ENCODE measurements at places on chromosomes 13 and 19. TPM values are rescaled to one million over a fixed set of nuclear protein-coding genes. Genes with fewer than 3 reads are reported as not detected.
A peak's percentile ranks its signal among the peaks of the same experiment; 100 is the strongest.

DNA sequence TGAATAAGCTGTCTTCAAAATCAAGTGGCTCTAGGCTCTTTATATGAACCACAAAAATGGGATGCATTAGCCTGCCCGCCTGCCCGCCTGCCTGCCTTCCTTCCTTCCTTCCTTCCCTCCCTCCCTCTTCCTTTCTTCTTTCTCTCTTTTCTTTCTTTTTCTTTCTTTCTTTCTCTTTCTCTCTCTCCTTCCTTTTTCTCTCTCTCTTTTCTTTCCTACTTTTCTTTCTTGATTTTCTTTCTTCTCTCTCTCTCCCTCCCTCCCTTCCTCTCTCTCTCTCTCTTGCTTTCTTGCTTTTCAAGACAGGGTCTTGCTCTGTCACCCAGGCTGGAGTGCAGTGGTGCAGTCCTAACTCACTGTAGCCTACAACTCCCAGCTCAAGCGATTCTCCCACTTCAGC is 26.9 kb downstream of the F2RL3 start:
- no peak overlapping the region for H3K4me3 ChIP-seq
- no peaks in the 10 kb centered on the region for H3K27me3 ChIP-seq
- no peak for DNase-seq
- H3K27ac ChIP-seq = no peak overlapping the region
- H3K4me1 ChIP-seq = no peaks in the 10 kb centered on the region

- no peaks in the 10 kb centered on the region for H3K36me3 ChIP-seq
- H3K4me3 ChIP-seq = no peak overlapping the region
- no peaks in the 10 kb centered on the region for H3K27me3 ChIP-seq
- no peaks in the 10 kb centered on the region for H3K4me1 ChIP-seq
- H3K27ac ChIP-seq = no peak overlapping the region
- no peak for DNase-seq
Observed at GRCh38 chr13:35524171-35524570, 47.7 kb upstream of the MAB21L1 start.

Gene MADCAM1
- not detected for total RNA-seq

Gene ZIM2
- 2.2 TPM for total RNA-seq

DNA sequence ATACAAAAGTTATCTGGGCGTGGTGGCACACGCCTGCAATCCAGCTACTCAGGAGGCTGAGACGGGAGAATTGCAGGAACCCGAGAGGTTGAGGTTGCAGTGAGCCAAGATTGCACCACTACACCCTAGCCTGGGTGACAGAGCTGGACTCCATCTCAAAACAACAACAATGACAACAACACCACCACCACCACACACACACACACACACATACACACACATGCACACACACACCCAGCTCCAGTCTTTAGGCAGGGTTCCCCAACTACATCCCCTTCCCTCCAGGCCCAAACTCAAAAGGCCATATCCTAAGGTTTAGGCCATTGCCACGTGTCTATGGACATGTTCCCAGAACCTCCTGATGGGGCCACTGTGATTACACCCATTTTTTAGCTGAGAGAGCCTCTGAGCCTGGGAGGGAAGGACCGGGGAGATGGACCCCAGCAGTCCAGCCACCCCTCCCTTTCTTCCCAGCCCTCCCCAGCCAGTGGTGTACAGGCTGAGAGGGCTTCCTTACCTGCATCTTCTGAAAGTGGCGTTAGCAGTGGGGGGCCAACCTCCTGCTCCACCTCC is 9.0 kb upstream of the DMWD start:
- no peaks in the 10 kb centered on the region for H3K4me1 ChIP-seq
- H3K27ac ChIP-seq = no peak overlapping the region
- H3K27me3 ChIP-seq = no peaks in the 10 kb centered on the region
- DNase-seq = no peak

Gene CFAP97D2
- 5.2 TPM for total RNA-seq

DNA sequence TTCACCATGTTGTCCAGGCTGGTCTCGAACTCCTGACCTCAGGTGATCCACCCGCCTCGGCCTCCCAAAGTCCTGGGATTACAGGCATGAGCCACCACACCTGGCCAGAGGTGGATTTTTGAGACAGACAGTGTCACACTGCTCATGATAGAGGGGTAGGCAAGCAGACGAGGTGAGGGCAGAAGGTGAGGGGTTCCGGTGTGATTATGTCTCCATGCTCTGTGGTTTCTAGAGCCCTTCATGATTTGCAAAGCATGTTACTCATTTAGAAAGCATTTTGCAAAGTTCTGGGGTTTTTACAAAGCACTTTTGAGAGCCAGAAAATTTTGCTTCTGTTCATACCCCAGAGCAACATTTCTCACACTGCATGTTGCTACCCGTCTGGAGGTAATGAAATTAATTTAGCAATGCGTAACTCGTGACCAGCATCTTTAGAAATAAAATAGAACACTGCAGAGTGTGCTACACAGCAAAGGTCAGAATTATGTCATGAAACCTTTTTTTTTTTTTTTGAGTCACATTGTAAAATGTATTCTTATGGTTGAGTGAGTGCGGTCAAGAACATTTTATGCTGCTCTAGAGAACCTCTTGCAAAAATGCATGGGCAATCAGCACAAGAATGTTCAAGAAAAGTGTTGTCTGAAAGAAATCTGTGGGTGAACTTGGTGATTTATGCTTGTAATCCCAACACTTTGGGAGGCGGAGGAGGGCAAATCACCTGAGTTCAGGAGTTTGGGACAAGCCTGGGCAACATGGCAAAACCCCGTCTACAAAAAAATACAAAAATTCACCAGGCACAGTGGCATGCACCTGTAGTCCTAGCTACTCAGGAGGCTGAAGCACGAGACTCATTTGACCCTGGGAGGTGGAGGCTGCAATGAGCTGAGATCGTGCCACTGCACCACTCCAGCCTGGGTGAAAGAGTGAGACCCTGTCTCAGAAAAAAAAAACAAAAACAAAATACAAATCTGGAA is 58.0 kb downstream of the MAP4K1 start:
- H3K4me3 ChIP-seq = no peak overlapping the region
- no peaks in the 10 kb centered on the region for H3K36me3 ChIP-seq
- DNase-seq = no peak
- H3K27me3 ChIP-seq = no peaks in the 10 kb centered on the region
- H3K4me1 ChIP-seq = no peaks in the 10 kb centered on the region

Gene PLIN4
- 7.6 TPM for total RNA-seq

- H3K4me1 ChIP-seq = no peaks in the 10 kb centered on the region
- no peak overlapping the region for H3K27ac ChIP-seq
- H3K4me3 ChIP-seq = no peak overlapping the region
- H3K36me3 ChIP-seq = no peaks in the 10 kb centered on the region
Observed at GRCh38 chr13:50535050-50535449, 308.4 kb downstream of the DLEU7 start.

Gene CYP4F2
- total RNA-seq = 0.75 TPM

GRCh38 chr19:38635483-38636399 is 11.7 kb upstream of the ACTN4 start:
- no peak overlapping the region for H3K27ac ChIP-seq
- H3K36me3 ChIP-seq = no peaks in the 10 kb centered on the region
- no peaks in the 10 kb centered on the region for H3K27me3 ChIP-seq
- H3K4me1 ChIP-seq = no peaks in the 10 kb centered on the region
- no peak overlapping the region for H3K4me3 ChIP-seq

DNA sequence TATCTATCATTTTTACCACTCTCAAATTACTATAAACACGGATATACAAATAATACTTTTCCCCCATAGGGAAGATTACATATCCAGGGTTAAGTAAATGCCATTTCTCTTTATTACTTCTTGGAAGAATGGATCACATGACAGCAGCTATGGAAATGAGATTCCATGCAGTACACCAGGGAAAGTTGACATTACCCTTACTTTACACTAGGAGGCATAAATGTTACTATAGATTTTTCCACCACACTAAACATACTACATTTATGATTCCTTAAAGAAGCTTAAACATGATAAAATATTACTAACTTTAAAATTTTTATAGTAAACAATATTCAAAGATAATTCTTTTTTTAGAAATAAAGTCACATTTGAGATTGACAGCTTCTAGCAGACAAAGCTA is 611.4 kb downstream of the PCDH9 start:
- no peaks in the 10 kb centered on the region for H3K36me3 ChIP-seq
- no peak overlapping the region for H3K27ac ChIP-seq
- no peaks in the 10 kb centered on the region for H3K4me1 ChIP-seq
- no peak for DNase-seq

Gene GPC5
- total RNA-seq = 1.5 TPM

Gene FCER2
- not detected for total RNA-seq

DNA sequence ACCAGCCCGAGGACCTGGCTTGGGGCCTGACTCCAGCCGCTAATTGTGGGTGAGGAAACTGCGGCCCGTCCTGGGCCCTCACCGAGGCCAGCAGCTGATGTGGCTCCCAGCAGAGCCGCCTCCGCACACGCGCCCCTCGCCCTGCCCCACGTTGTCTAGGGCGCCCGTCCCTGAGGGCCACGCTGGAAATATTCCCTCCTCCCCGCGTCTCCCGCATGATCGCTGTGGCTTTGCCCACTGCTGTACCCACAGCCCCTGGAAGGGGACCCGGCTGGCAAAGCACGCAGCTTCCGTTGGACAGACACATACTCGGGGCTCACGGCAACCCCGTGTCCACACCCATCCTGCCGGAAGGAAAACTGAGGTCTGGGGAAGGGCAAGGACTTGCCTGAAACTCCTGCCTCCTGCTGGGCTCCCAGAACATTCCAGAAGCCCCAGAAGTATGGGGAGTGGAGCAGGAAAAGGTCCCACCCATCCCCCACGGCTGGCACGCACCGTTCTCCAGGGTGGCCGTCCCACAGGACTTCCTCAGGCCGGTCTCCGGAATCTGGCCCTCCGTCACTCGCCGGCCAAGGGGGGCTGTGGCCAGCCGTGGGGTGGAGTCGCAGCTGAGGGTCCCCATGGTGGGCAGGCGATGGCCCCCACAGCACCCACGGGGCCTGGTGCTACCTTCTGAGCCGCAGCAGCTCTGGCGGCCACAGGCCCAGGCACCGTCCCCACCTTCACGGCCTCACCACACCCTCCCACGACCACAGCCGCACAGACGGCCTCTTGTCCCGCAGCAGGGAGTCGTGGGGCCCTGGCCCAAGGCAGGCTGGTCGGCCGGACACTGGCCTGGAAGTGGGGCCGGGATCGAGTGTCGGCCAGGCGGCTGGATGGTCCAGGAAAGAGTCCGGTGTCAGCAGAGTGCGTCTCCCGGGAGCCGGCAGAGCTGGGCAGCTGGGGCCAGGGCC is 13.6 kb upstream of the SHC2 start:
- no peak overlapping the region for H3K27ac ChIP-seq
- no peaks in the 10 kb centered on the region for H3K36me3 ChIP-seq
- no peaks in the 10 kb centered on the region for H3K4me1 ChIP-seq
- DNase-seq = no peak

GRCh38 chr13:98557937-98558792 is 18.7 kb downstream of the STK24 start:
- no peak overlapping the region for H3K27ac ChIP-seq
- H3K4me3 ChIP-seq = no peak overlapping the region
- peaks cover 21% of the 10 kb centered on the region for H3K4me1 ChIP-seq
- H3K27me3 ChIP-seq = no peaks in the 10 kb centered on the region

DNA sequence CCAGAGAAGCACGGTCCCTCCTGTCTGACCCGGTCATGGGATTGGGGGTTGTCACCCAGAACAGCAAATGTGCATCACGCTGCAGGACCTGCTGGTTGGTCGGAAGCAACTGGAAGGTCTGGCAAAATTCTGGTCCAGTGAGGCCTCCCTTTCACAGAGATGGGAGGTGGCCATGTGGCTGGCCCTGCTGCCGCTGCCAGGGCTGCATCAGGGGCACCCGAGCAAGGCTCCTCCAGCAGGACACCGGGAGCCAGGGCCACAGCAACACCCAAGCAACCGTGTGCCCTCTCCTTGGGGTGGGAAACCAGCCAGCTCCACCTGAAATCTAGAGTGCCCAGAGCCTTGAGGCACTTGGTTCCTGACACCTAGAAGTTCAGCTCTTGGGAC is 11.5 kb upstream of the GAS6 start:
- no peaks in the 10 kb centered on the region for H3K27me3 ChIP-seq
- DNase-seq = no peak
- no peak overlapping the region for H3K4me3 ChIP-seq

DNA sequence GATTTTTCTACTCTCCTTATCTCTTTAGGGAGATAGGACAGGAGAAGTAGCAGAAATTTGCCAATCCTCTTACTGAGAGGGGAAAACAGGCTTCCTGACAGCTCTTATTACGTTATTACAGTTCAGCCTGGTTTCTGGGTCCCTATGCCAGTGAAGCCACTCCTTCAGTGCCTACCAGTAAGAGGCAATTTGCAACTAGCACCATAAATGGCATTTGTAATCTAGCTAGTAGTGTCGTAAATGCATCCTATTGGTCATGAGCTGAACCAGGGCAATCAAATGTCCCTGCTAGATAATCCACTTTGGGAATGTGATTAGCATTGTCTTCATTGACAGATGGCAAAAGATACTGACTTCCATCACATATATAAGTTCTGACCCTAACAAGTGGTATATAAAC is 428.8 kb downstream of the DCT start:
- no peak overlapping the region for H3K27ac ChIP-seq
- H3K4me3 ChIP-seq = no peak overlapping the region
- H3K27me3 ChIP-seq = no peaks in the 10 kb centered on the region
- H3K4me1 ChIP-seq = peaks cover 2% of the 10 kb centered on the region
- DNase-seq = no peak

GRCh38 chr13:60990032-60990733 is 425.5 kb downstream of the PCDH20 start:
- H3K4me3 ChIP-seq = no peak overlapping the region
- DNase-seq = no peak
- H3K27me3 ChIP-seq = no peaks in the 10 kb centered on the region
- H3K36me3 ChIP-seq = no peaks in the 10 kb centered on the region
- H3K27ac ChIP-seq = no peak overlapping the region

- peak; percentile 33 for DNase-seq
- peaks cover 2% of the 10 kb centered on the region for H3K4me1 ChIP-seq
- H3K27ac ChIP-seq = no peak overlapping the region
- no peaks in the 10 kb centered on the region for H3K36me3 ChIP-seq
- H3K4me3 ChIP-seq = no peak overlapping the region
- H3K27me3 ChIP-seq = no peaks in the 10 kb centered on the region
Observed at GRCh38 chr19:2556221-2557092, 80.5 kb downstream of the GADD45B start.

- H3K4me1 ChIP-seq = peaks cover 21% of the 10 kb centered on the region
- no peaks in the 10 kb centered on the region for H3K27me3 ChIP-seq
- DNase-seq = peak; percentile 85
- H3K4me3 ChIP-seq = peak within 1 kb of the TSS; percentile 91
Observed at GRCh38 chr19:4066682-4067395, at the start of gene ZBTB7A. TSS of gene ZBTB7A (minus strand) at chr19:4066899. CDS start at chr19:4055232, 11,667 bp downstream.

DNA sequence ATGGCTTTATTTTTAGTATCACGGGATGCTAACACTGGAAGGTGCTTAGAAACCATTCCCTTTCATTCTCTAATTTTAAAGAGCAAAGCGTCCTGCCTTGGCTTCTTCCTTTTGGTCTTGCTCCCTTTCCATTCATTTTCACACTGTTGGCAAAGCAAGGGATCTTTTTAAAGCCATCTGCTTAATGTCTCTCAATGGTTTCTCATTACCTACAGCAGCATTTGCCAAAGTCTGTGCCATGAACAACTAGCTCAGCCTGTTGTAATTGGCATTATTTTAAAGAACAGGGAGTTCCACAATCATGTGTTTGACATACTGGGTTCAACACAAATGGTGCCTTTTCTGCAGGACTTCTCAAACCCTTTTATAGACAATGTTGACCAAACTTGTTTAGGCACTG is 444.3 kb downstream of the GPC6 start:
- no peak for DNase-seq
- H3K36me3 ChIP-seq = no peaks in the 10 kb centered on the region
- no peaks in the 10 kb centered on the region for H3K4me1 ChIP-seq
- no peak overlapping the region for H3K4me3 ChIP-seq
- H3K27me3 ChIP-seq = no peaks in the 10 kb centered on the region

GRCh38 chr19:57192077-57192420 is 749 bp downstream of the ZNF264 start:
- no peaks in the 10 kb centered on the region for H3K27me3 ChIP-seq
- H3K27ac ChIP-seq = peak overlapping the region; percentile 70
- DNase-seq = no peak

Gene ZNF816
- 3.9 TPM for total RNA-seq
